ENCODE measurements at places on chromosomes 3 and 15.

DNA sequence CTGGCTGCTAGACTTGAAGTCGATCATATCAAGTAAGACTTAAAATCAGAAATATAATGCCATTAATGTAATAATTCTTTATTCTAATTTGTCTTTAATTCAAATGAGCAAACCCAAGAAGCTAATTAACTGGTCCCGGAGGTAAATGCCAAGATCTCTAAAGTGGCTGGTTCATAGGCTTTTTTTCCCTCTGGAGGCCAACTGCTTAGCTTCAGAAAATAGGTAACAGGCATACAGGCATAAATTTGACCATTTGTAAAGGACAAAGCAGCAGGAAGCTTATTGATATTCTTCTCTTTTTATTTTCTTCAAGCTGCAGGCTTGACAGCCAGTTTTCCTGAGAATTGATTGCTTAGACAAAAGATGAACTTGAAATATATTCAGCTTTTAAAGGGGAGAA is 158.6 kb upstream of the RAP2B start:
- DNase-seq = no peak

GRCh38 chr3:132406587-132406986 is 10.7 kb upstream of the DNAJC13 start:
- DNase-seq = no peak

- no peak for DNase-seq
Observed at GRCh38 chr3:104388619-104389018, 978.1 kb upstream of the ALCAM start.

DNA sequence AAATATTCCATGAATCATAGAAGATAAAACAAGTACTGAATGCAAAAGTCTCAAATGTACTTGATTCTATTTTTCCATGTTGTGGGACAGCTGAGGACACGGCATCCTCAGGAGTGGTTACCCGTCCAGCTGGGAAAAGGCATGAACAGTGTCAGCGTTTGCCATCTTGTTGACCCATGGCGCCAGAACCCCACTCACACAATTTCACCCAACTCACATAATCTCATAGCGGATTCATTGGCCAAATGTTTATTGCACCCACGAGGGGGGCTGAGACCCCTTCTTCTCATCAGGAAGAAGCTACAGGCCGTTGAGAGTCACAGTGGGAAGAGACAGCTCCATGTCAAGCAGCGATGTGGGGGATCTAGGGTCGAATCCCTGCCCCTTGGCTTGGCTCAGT is 72.9 kb downstream of the OCA2 start:
- no peak for DNase-seq

GRCh38 chr15:58457466-58457965 is 25.7 kb downstream of the LIPC start:
- no peak for DNase-seq

All from stimulated activated CD8-positive, alpha-beta memory T cell treated with anti-CD3 and anti-CD28 coated beads, Interleukin-2, amount 100 ng/mL, for 1 hour (primary cell).